ENCODE measurements at places on chromosomes 11 and 22. TPM values are rescaled to one million over a fixed set of nuclear protein-coding genes. Genes with fewer than 3 reads are reported as not detected.

Gene SLC22A12
- total RNA-seq: not detected

Gene RIMBP3C
- total RNA-seq: 0.90 TPM

Gene AGBL2
- 6.8 TPM for total RNA-seq

Gene CCDC15
- 2.8 TPM for total RNA-seq

Gene SLC22A25
- total RNA-seq: not detected

Gene P2RY6
- 0.59 TPM for total RNA-seq

DNA sequence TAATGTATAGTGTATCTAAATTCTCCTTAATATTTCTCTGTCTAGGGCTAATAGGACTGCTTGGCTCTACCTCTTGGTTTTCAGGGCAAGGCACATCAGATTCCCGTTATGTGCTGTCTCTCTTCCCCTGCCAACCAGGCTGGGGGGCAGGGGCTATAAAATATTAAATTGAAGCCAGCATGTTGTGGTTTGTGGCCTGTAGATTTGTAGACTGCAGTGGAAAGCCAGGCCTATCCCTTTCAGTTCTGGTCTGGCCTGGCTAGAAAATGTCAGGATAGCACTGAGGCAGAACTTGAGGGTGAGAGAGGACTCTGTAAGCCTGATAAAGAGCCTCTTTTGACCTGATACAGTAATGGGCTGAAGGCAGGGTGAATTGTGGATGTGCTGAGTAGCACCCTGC, 14.4 kb upstream of the GRK2 start:
- no peaks in the 10 kb centered on the region for H3K27me3 ChIP-seq
- peaks cover 70% of the 10 kb centered on the region for H3K36me3 ChIP-seq
- no peak overlapping the region for H3K4me3 ChIP-seq
- DNase-seq: no peak

GRCh38 chr11:5807580-5807979, 1.1 kb upstream of the OR52N2 start:
- H3K4me3 ChIP-seq: no peak overlapping the region
- no peak for DNase-seq
- H3K36me3 ChIP-seq: no peaks in the 10 kb centered on the region
- no peak overlapping the region for H3K27ac ChIP-seq
- peaks cover 11% of the 10 kb centered on the region for H3K27me3 ChIP-seq

DNA sequence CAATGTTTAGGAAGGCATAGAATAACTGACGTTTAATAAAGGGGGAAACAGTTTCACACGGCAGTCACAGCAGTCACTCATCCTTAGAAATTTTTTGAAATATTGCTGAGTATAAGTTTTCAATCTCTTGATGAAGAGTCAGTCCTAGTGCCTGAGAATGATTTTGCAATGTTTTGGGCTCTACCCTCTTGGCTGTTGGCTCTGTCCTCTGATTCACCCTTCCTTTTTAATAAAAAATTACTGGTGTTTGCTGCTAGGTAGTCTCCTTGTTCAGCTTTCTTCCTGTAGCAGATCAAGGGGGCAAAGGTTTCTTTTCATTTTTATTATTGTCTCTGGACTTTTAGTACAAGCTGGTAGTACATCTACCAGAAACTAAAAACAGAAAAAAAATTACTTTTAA, 194.3 kb upstream of the ANO3 start:
- no peak for DNase-seq
- H3K27me3 ChIP-seq: no peaks in the 10 kb centered on the region
- no peaks in the 10 kb centered on the region for H3K4me1 ChIP-seq
- H3K36me3 ChIP-seq: no peaks in the 10 kb centered on the region

DNA sequence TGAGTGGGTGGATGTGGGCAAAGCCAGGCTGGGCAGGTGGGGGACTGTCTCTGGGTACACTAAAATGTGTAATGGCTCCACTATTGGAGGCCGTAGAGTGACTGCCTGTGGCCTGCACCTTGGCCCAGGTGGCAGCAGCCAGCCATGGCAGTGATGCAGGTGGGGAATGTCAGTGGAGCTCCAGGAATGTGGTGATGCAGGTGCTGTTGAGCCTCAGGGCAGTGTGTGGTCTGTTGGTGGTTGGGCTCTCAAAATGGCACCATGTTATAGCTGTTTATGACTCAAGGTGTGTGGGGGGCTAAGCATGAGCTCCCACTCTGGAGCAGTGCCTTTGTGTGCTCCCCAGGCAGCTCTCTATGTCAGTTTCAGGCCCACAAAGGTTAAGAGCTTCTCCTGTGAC, 40.2 kb upstream of the CCDC90B start:
- no peak for DNase-seq
- H3K4me1 ChIP-seq: no peaks in the 10 kb centered on the region
- no peak overlapping the region for H3K4me3 ChIP-seq

GRCh38 chr11:99366546-99366945, 345.8 kb downstream of the CNTN5 start:
- no peaks in the 10 kb centered on the region for H3K36me3 ChIP-seq
- no peaks in the 10 kb centered on the region for H3K4me1 ChIP-seq
- H3K4me3 ChIP-seq: no peak overlapping the region
- H3K27ac ChIP-seq: no peak overlapping the region
- no peaks in the 10 kb centered on the region for H3K27me3 ChIP-seq

DNA sequence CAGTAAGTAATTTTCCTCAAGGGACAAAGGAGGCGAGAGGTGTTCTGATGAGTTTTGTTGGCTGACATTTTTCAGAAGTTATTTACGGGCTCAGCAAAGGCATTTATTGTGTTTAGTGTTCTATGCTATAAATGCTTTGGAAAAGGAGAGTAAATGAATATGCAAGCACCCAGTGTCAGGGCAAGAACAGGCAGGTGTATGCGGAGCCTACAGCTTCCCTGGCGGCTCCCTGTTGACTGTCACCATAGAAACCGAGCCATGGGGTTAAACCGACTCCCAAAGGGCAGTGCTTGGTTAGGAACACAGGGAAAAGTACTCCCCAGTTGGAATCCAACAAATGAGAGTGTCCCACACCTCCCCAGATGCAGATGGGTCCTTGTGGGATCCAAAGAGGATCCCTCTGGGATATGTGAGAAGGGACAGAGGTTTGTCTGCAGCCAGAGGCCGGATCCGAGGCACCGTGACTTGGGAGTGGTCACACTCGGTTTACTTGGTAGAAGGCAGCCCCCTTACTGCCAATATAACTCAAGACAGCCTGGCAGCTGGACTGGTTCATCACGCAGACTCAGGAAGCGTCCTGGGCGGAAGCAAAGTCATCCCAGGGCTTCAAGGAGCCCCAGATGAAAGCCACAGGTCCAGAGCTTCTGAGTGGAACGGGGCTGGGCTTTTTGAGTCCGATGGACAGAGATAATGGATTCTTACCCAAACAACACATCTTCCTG, 329.7 kb downstream of the CTTN start:
- DNase-seq: no peak
- H3K27ac ChIP-seq: no peak overlapping the region

GRCh38 chr11:83693306-83693992, 407.3 kb upstream of the CCDC90B start:
- H3K36me3 ChIP-seq: no peaks in the 10 kb centered on the region
- 0 out of 2 replicates have a peak, but pooled peaks cover 8% of the 10 kb centered on the region for H3K27me3 ChIP-seq
- H3K4me3 ChIP-seq: no peak overlapping the region
- no peak for DNase-seq
- H3K27ac ChIP-seq: no peak overlapping the region

DNA sequence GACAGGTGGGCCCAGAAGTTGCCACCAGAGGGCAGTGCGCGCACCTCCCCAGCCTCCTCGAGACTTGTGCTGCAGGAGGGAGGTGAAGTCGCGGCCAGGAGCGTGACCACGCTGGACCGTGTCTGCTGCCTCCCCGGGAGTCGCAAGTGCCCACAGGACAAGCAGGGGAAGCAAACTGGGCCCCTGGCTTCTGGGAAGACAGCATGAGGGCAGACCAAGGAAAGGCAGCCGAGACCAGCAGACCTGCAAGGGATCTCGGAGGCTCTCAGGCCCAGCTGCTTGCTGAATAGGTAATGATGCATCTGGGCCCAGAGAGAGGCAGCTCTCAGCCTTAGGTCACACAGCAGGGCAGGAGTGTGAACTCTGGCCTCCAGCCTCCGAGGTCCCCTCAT, 17.0 kb upstream of the IL2RB start:
- H3K4me3 ChIP-seq: no peak overlapping the region
- peak overlapping the region; percentile 79 for H3K27ac ChIP-seq
- no peaks in the 10 kb centered on the region for H3K27me3 ChIP-seq

DNA sequence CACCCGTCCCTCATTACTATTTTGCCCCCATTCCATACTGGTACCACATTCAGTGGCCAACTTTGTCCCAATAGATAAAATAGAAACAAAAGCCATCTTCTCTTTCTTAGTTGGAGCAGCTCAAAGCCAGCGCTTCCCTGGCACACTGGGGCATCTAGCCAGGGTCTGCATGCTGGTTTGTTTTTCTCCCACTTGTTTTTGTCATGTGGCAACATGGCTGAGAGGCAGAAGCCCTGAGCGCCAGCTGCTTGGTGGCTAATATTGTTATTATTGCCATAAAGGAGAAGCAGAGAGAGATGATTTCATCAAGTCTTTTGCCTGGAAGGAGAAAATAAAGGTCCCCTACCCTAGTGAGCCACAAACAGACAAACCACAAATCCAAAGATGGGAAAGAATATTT, 48.4 kb upstream of the CRTAM start:
- H3K4me1 ChIP-seq: no peaks in the 10 kb centered on the region
- no peak overlapping the region for H3K4me3 ChIP-seq
- no peaks in the 10 kb centered on the region for H3K36me3 ChIP-seq
- H3K27ac ChIP-seq: no peak overlapping the region

- no peak overlapping the region for H3K27ac ChIP-seq
These were observed 79.7 kb downstream of the MAML2 start for GRCh38 chr11:96263238-96263763.

- H3K4me3 ChIP-seq: no peak overlapping the region
- H3K4me1 ChIP-seq: no peaks in the 10 kb centered on the region
- DNase-seq: no peak
- H3K27ac ChIP-seq: no peak overlapping the region
These were observed 29.3 kb downstream of the SLN start for GRCh38 chr11:107682572-107682971.

- no peaks in the 10 kb centered on the region for H3K4me1 ChIP-seq
- H3K27me3 ChIP-seq: no peaks in the 10 kb centered on the region
- no peak overlapping the region for H3K4me3 ChIP-seq
- no peaks in the 10 kb centered on the region for H3K36me3 ChIP-seq
- DNase-seq: no peak
These were observed 84.8 kb downstream of the RTL6 start for GRCh38 chr22:44413211-44413610.

DNA sequence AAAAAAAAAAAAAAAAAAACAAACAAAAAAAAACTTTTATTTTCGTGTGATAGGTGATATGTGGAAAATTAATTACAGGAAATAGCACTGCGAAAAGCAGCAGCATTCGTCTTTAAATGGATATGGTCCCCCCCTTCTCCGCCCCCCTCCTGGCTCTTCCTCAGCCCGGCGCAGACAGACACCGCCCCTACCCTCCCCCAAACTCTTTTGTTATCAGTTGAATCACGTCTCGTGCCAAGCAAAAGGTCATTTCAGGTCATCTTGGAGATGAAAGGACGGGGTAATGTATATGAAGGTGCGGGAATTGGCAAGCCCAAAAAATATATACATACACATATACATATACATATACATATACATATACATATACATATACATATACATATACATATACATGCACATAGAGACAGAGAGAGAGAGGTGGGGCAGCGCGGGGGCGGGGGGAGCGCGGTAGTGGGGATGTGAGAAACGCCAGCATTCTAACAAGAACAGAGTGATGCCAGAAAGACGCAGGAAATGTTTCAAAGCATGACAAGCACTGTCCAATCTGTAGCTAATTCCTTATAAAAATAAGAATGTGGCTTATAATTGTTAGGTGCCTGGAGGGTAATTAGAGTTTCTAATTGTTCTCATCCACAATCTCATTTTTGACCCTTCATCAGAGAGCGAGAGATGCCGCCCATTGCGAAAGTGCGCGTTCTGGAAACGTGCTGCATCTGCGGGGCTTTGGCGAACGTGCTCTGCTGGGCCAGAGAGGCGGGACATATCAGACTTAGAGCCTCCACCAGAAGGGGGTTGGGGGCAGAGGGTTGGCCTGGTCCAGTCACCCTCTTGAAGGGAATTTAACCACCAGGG, 214.5 kb upstream of the UBASH3B start:
- H3K27me3 ChIP-seq: peaks cover 35% of the 10 kb centered on the region
- H3K4me1 ChIP-seq: peaks cover 9% of the 10 kb centered on the region
- no peak overlapping the region for H3K27ac ChIP-seq

All from Panc1 (cell line).